ENCODE measurements at places on chromosomes 4 and X.
A peak's percentile ranks its signal among the peaks of the same experiment; 100 is the strongest.

GRCh38 chrX:44735498-44735897, 108.3 kb upstream of the DUSP21 start:
- DNase-seq = no peak

DNA sequence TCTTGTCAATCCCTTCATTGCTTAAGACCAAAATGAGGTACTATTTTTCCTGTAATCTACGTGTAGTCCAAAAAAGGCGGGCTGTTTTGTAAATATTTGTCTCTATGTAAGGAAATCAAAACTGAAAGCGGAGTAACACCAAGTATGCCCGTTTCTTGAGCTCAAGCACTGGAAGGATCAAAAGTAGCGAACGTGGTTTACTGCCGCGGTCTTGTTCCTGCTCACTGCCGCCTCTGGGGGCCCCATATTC, 71.5 kb downstream of the AFF1 start:
- no peak for DNase-seq

- DNase-seq = no peak
Observed at GRCh38 chrX:103310555-103311398, at the start of gene BEX2. TSS of gene BEX2 (minus strand) at chrX:103310990. CDS start at chrX:103309976, 1,014 bp downstream.

- no peak for DNase-seq
Observed at GRCh38 chrX:11053351-11053750, 57.8 kb upstream of the HCCS start.

- DNase-seq = peak; percentile 69
Observed at GRCh38 chr4:10033191-10033881, 12.0 kb upstream of the SLC2A9 start.

- peak; percentile 40 for DNase-seq
Observed at GRCh38 chrX:131802836-131803626, 220.1 kb upstream of the STK26 start.

DNA sequence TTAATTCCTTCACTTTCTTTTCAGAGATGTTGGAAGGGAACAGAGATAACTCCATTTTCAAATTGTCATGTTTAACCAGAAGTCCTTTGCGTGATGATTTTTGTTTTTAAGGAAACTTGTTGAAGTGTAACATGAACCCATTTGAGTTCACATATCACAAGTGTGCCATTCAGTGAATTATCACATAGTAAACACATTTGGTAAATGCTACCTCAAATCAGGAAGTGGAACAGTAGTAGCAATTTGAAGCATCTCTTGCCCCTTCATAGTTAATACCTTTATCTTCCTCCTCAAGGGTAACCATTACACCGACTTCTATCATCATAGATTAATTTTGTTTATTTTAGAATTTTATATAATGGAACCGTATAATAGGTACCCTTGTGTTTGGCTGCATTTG, 35.8 kb downstream of the KDM6A start:
- no peak for DNase-seq

DNA sequence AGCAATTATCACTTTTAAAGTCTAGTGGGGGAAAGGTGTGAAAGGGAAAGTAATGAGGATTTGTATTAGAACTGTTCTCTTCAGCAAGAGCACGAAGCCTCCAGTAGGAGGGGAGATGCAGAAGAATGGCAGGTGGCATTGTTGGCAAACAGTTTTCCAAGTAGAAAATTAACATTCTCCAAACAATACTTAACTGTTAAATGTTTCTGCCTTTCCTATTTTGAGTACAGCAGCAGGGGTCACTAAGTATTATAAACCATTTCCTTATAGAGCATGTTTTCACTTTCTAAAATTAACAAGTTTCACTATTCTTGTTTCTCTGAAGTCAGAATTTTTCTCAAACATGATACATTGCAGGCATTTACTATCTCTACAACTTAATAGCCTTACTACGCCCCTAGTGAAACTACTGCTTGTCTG, 58.7 kb downstream of the LEF1 start:
- DNase-seq = no peak

DNA sequence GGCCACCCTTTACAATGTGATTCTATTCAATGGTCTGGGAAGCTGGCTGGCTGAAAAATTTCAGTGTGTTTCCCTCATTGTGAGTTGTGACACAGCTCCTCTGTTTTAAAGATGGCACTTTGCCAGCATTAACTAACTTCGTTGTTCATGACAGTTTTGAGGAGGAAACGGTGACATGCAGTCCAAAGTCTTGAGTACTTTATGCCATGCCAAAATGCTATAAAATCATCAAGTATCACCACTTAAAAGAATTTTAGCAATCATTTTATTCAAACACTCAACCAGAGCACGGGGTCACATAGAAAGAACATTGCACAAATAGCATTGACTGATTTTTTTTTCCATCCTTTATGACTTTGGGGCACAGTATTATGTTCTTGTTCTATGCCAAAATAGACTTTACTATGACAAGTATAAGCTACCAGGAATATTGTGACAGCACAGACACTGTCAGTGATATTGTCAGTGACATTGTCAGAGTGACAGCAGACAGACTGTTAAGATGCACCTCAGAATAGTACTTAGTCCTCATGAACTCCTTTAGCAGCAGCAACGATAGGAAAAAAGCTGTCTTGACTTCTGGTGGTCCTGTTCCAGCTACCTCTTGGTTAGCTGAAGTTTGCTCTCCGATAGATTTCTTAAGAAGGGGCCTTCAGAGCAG, 46.7 kb downstream of the CXCL13 start:
- no peak for DNase-seq

- DNase-seq = peak; percentile 55
Observed at GRCh38 chr4:54487491-54487890, 170.3 kb upstream of the KIT start.

- DNase-seq = no peak
Observed at GRCh38 chr4:106659371-106659770, 290.8 kb upstream of the GIMD1 start.

- no peak for DNase-seq
Observed at GRCh38 chr4:169677150-169677748, 56.9 kb downstream of the CLCN3 start.

DNA sequence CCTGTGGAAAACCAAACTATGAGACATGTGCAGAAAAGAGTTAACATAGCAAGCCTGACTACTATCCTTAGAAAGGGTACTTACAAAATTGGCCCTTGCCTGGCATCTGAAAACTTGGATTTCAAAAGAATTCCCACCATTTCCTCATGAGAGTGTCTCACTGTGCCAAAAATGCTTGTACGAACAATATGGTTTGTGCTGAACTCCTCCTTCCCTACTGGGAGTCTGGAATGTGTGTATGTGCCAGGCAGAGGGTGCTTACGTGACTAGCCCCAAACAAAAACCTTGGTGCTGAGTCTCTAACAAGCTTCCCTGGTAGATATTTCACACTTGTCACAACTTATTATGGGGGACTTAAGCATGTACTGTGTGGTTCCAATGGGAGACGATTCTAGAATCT, 81.7 kb upstream of the GIMD1 start:
- DNase-seq = no peak

DNA sequence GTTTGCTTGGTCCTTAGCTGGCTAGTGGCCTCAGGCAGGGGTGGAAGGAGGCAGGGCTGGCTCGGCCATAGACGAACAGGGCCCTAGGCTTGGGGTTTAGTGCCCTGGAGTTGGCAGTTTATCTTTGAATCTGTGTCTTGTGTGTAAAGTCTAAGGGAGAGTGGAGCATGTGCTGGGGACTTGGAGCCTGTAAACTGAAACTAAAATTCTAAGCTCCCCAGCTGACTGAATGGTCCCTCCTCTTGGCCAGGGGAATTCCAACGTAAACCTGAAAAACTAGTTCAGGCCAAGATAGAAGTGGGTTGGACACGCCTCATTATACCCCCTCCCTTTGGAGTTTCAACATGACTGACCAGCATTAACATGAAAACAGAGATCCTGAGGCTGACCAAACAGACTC, 46.1 kb upstream of the GPR78 start:
- DNase-seq = no peak

- peak; percentile 63 for DNase-seq
Observed at GRCh38 chr4:22515145-22515887, 550 bp downstream of the ADGRA3 start.

DNA sequence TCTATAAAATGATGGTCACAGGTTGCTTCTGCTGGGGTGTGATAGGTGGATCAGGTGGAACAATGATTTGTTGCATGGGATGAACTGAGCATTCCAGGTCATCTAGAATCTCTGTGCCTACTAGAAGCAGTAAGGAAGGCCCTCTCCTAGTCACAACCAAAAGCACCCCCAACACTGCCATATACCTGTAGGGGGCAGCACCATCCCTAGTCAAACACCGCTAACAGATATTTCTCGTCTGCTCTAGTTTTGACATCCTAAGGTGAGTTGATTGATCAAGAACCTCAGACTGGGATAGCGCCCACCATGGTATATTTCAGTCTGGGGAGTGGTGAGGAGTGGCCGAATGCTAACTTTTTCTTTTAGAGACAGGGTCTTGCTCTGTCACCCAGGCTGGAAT, 160.2 kb downstream of the NHS start:
- peak; percentile 29 for DNase-seq

DNA sequence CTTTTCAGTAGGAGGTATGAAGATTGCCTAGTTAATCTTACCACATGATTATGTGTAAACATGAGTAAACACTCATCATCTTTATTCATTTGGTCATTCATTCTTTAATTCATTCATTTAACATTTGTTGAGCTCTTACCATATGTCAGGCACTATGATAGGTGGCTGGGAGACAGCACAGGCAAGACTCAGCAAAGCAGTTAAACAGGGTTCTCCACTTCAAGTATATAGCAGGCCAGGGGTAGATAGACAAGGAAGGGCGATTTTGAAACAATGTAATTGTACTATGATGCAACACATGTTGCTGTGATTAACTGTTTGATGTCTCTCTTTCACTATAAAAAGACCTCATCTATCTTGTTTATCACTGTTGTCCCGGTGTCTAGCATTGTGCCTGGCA, 84.3 kb upstream of the GPR101 start:
- DNase-seq = no peak

GRCh38 chr4:8278421-8279287, 9.1 kb downstream of the HTRA3 start:
- peak; percentile 85 for DNase-seq

DNA sequence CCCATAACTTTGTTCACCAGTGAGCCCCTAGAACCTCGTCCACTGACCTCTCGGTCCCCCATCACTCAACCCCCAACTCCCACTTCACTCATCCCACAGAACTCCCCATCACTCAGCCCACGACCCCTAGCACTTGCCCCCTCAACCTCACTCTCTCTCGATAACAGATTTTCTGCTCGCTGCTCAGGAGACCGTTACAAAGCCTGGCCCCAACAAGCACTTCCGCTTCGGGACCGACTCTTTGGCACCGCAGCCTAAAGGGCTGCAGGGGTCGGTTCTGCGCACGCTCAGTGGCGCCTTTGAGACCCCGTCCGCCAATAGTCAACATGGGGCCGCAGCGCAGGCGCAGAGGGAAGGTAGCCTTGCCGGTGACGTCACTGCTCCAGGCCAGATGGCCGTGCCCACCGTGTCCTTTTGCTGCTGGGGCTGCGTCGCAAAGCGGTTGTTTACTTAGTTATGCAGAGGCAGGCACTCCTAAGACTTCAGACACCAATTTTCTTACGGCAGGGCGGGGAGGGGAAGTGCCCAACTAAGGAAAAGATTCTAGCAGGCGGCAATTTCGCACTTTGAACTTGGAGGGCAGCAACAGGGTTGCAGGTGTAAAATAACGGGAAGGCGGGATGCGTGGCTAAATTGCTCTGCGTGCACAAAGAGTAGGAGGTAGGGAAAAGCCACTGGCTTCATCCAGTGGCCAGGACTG, at the start of gene ZNF182:
Gene ZNF182, minus strand, starts transcription at position 232 of the 700 bp plus-strand sequence. CDS start 1,380 bp downstream, outside the sequence.
- DNase-seq = peak; percentile 98

DNA sequence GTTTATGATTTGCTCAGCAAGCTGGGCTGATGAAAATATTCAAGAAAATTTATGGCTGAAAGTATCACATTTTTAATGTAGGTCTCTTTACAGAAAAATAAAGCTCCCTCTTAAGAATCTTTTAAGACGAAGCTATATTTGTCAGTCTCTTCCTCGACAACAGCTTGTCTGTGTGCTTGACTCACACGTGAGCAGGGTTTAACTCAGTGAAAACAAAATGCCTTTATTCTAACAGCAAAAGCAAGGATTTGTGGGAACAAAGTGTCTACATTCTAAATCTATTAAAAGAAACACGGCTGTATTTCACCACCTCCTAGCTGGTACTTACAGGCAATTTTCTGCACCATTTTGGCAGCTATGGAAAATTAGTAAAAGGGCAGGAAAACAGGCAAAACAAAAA, 75.5 kb downstream of the NYX start:
- DNase-seq = no peak

GRCh38 chrX:67654301-67654700, 110.5 kb downstream of the AR start:
- no peak for DNase-seq

DNA sequence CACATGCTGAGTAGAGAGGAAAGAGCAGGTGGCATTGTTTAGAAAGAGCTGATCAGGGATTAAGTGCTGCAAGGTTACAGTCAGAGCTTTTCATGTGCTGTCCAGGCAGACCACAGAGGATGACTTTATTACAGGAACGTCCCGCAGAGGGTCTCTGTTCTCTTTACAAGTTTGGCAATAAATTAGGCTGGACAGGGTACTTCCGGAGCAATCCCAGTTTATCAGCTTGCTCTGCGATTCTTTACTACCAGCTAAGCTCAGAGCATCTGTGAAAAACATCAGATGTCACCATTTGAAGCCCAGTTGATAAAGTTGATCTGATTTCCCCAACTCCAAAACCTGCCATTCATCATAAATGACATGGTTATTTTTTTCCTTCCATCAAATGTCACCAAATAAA, 633.1 kb downstream of the NLGN4X start:
- DNase-seq = no peak

- DNase-seq = no peak
Observed at GRCh38 chrX:43436517-43436916, 219.6 kb upstream of the MAOA start.

- peak; percentile 8 for DNase-seq
Observed at GRCh38 chr4:155592938-155593297, 73.7 kb upstream of the GUCY1A1 start.

DNA sequence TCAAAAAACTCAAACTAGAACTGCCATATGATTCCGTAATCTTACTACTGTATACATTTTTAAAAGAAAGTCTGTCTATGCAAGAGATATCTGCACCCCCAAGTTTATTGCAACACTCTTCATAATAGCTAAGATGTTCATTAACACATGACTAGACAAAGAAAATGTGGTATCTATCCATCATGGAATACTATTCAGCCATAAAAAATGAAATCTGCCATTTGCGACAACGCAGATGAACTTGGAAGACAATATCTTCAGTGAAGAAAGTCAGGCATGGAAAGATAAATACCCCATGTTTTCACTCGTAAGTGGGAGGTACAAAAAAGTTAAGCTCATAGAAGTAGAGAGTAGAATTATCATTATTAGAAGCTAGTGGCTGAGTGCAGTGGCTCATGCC, 87.3 kb upstream of the DHRSX start:
- DNase-seq = no peak

- DNase-seq = no peak
Observed at GRCh38 chr4:43251841-43252240, 359.3 kb downstream of the GRXCR1 start.
